Activated CD4-positive, alpha-beta T cell treated with anti-CD3 and anti-CD28 coated beads, Interleukin-2, amount 50 U/mL, for 4 hours (primary cell): ENCODE measurements at places on chromosomes 12 and 14.

DNA sequence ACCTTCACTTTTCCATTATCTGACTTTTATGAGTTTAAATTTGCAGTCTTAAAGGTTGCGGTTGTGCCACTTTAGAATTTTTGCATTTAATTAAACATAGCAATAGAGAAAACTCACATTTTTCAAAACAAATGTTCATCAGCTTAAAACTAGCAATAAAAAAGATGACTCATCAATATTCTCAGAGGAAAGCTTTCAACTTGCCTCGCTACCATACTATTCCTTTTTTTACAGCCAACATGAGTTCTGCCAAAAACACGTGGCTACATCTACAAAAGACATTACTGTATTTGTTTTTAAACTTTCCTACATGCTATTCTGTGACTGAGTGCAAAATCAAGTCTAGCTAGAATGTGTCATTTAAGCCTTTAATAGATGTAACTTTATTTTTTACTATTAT lies 497.1 kb downstream of the RPS29 start:
- DNase-seq, result no peak

GRCh38 chr14:28671425-28671824 lies 95.2 kb upstream of the FOXG1 start:
- no peak for DNase-seq

GRCh38 chr12:94025068-94025467 lies 123.3 kb upstream of the PLXNC1 start:
- DNase-seq, result no peak

GRCh38 chr12:50572760-50573159 lies 68.0 kb downstream of the DIP2B start:
- DNase-seq, result no peak

DNA sequence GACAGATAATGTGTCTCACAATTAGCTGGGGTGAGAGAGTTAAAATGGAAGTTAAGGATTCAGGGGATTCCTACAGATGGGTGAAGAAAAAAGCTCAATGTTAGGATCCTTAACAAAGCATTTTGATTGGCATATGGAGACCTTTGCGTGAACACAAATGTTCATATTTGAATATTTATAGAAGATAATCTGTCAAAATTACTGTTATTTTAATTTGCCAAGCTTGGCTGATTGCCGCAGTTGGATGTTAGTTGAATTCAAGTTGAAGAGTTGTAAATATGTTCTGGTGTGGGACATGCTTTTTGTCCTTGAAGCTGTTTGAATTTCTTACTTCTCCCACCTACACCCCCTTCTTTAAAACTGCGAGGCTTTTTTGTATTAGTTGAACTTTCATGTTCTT lies 91.2 kb downstream of the FUT8 start:
- no peak for DNase-seq

- DNase-seq, result no peak
Measured at GRCh38 chr12:92074889-92075288, 70.8 kb downstream of the BTG1 start.

GRCh38 chr12:45966486-45966885 lies 23.9 kb downstream of the SCAF11 start:
- DNase-seq, result no peak

DNA sequence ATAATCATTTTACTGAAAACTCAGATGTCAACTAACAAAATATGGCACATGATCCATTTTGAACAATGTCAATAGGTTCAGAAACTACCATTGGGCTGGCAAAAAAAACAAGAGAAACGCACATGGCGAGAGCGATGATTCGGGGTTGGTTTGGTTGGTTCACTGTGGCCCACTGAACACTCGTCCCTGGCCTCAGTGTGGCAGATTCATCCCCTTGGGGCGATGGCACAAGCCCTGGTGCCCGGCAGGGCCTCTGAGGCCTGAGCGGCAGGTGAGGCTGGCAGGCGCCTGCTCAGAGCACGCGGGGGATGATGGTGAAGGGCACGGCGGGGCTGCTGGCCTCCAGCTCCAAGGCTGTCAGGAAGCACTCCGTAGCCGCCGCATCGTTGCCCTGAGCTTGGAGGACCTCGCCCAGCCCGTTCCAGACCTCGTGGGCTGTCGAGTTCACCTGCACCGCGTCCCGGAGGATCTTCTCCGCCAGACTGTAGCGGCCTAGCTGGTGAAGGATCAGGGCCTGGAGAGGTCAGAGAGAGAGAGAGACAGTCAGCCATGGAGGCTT lies 144.3 kb downstream of the CALM1 start:
- DNase-seq, result no peak

GRCh38 chr12:20395791-20396550 lies 27.6 kb downstream of the PDE3A start:
- DNase-seq, result no peak

- no peak for DNase-seq
Measured at GRCh38 chr12:114320101-114320500, 85.8 kb downstream of the TBX5 start.

- no peak for DNase-seq
Measured at GRCh38 chr14:32512813-32513212, 183.7 kb downstream of the AKAP6 start.

GRCh38 chr14:83940253-83940652 lies 1589.7 kb upstream of the FLRT2 start:
- DNase-seq, result no peak

- no peak for DNase-seq
Measured at GRCh38 chr12:117850048-117850447, 118.7 kb downstream of the KSR2 start.

DNA sequence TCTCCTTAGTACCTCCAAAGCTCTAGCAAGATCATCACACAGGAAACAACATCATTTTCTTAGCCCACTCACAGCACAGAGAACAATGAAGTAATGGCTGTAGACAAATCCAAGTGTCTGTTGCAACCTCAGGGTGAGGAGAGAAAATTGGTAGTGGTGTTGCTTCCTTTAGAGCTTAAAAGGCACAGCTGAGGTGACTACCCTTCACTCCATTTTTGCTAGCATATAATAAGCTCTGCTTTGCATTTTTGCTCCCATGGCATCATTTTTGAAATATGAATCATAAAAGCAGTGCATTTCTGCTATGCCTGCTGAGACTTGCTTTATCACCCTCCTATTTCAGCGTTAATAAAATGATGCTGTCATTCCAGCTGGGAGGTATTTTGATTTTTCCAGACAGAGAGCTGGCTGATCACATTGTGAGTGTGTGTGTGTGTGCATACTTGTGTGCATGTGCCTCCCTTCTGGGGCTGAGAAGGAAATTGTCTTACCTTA lies 18.5 kb upstream of the PCNX1 start:
- DNase-seq, result no peak

DNA sequence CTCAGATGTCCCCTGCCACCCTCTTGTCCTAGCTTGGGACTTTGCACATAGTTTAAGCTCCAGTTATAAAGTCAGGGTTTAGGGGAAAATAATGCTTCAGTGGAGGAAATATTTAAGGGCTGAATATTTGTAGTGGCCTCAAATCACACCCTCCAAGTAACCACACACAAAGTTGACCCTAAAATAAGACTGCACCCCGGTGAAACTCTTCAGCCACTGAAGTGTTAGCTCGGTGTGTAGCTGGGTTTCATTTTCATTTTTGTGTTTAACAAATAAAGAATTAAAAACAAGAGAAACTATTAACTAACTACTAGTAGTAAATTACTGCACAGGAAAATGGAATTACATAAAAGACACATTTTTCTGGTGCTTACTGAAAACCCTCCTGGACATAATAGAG lies 14.8 kb upstream of the BCL11B start:
- DNase-seq, result no peak

- DNase-seq, result no peak
Measured at GRCh38 chr14:101077481-101078074, 174.1 kb upstream of the RTL1 start.

DNA sequence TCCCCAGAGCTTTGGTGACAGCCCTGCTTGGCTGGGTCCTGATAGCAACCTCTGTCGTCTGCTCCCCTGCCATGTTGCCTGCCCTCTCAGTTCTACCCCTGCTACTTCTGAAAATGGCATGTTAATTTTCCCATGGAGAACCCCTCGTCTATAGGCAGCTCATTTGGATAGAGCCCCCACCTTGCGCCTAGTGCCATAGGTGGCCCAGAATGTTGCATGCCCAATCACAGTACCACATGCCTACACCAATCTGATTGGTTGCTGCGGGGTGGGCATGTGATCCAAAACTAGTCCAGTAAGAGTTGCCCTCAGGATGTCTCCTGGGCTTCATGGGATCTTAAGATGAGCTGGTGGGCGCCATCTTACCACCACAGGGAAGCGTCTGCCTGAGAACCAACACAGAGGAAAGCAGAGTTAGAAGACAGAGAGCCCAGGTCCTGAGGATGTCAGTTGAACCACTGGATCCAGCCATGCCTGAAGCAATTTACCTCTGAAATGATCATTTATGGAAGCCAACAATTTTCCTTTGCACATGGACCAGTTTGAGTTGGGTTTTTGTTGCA lies 85.7 kb downstream of the PAPOLA start:
- DNase-seq, result no peak

DNA sequence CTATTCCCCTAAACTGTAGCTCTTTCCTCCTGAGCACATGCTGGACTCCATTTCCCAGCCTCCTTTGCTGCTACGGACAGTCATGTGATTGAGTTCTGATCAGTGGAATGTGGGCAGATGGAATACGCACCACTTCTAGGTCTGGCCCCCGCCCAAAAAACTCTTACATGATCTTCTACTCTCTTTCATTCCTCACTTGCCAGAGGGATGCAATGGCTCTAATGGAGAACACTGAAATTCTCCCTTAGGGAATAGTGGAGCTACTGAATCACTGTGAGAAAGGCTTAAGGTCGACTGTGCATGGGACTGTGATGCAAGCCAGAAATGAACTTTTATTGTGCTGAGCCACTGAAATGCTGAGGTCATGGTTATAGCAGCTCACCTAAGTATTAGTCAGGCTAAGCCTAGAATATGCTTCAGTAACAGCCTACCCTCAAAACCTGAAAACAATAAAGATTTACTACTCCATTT lies 13.0 kb upstream of the TMED2 start:
- DNase-seq, result no peak

DNA sequence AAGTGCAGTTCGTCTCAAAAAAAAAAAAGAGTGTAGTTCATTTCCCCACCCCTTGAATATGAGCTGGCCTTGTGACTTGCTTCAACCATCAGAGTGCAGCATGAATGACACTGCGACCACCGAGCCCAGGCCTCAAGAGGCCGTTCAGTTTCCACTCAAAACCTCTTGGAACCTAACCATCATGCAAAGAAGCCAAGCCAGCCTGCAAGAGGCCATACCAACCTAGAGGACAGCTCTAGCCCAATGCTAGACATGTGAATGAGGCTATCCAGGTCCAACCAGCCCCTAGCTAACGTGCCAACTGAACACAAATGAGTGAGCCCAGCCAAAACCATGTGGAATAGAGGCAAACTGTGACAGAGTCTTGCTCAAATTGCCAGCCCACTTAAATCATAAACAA lies 29.7 kb downstream of the R3HDM2 start:
- DNase-seq, result no peak
